ENCODE measurements at places on chromosomes 4 and X.

DNA sequence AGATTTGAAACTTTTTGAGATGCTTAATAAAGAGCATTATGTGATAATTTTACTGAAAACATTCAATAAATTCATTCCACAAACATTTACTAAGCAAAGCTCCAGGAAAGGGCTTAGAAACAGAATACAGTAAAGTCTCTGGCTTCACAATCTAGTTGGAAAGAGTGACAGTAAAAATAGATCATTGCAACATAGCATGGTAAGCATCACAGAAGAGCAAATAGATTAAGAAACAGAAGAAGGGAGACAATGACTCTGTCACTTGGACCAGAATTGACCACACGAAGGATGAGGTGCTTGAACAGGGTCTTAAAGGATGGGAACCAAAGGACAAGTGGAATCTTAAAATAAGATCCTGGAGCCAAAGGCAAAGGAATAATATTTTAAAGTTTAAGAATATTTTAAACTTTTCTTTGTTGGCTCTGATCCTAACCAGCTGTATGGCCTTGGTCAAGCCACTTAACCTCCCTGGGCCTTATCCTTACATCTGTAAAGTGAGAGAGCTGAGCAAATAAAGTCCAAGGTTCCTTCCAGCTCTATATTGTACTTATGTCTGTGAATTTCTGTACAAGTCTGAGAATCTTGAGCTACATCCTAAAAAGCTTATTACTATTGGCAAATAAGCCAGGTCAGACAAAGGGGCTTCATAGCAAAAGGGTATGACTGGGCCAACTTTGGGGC is 33.9 kb downstream of the SEC24D start:
- DNase-seq: no peak

GRCh38 chrX:110222497-110223257 is 95.2 kb downstream of the AMMECR1 start:
- no peak for DNase-seq

GRCh38 chr4:103996064-103996463 is 276.3 kb upstream of the TACR3 start:
- DNase-seq: peak; percentile 34

GRCh38 chr4:153465615-153466080 is 512 bp upstream of the TMEM131L start:
- peak; percentile 53 for DNase-seq

- DNase-seq: no peak
These were observed 349.8 kb downstream of the UNC5C start for GRCh38 chr4:95198961-95199360.

DNA sequence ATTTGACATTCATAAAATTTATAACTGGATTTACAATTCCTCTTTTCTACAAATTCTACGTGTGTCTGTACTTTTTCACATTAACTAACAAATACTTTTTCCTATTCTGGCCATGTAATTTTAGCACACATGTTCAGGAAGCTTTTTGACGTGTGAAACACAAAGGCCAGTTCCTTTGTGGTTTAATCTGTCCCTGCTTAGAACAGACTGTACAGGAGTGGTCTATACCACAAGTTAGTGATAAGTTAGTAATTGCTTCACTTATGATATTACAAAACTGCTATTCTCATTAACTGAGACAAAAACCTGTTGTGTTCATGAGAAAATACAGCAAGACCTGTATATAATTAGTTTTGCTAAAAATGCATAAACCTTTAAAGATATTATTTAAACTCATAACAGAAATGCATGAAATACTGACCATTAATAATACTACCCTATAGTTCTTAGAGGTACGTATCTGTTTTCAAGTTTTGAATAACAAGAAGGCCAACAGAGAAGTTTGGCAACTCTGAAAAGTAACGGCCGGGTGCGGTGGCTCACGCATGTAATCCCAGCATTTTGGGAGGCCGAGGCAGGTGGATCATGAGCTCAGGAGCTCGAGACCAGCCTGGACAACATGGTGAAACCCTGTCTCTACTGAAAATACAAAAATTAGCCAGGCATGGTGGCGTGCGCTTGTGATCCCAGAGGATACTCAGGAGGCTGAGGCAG is 13.7 kb upstream of the AREG start:
- DNase-seq: no peak

DNA sequence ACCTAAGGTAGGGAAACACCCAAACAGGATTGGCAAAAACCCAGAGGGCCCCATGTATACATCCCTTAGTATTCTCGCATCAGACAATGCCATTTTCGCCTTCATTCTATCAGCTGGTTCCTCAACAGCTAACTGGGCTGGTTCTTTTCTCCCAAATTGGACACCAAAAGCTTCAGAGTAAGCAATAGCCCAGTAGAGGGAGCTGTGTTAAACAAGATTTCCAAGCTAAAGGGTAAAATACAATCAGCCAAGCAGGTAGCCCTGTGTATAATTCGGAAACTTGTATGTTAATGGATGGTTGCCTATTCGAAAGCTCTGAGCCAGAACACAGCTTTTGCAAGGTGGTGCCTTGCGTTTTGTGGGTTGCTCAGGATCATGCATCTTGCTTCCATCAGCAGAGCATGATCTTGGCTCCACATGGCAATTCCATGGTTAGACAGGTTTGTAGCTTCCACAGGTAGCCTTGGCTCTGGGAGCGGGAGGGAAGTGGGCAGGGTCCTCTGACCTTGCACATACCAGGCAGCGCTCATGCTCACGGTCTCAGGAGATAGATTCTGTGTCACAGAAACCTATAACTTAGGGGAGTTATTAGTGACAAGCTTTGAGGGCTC is 115.2 kb upstream of the LNX1 start:
- peak; percentile 30 for DNase-seq

DNA sequence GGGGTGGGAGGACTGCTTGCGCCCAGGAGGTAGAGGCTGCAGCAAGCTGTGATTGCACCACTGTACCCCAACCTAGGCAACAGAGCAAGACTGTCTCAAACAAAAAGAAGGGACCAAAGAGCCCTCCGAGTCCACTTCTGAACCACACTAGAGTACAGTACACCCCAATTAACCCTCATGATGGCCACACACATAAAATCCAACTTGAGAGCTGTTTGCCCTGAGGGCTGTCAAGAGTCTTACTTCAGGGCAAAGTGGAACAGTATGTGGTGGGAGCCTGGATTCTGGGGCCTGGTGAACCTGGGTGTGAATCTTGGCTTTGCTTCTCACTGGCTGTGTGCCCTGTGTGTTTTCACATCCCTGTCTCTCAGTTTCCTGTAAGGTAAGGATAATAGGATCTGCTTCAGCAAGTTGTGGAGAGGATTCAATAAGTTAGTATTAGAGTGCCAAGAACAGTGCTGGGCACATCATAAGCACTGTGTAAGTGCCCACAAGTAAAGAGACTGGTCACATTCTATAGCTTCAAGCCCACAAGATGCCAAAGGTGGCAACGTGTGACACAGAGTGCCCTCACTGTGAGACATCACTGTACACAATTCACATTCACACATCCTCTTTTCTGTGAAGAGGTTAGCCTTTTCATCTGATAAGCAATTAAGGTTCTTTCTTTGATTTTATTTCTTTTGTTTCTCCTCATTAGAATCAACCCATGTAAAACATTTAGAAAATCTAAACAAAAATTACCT is 52.1 kb downstream of the LEF1 start:
- DNase-seq: no peak
